ENCODE measurements at places on chromosomes 6 and 20. TPM values are rescaled to one million over a fixed set of nuclear protein-coding genes. Genes with fewer than 3 reads are reported as not detected.

- DNase-seq, result peak; percentile 17
Measured at GRCh38 chr6:16286151-16286522, 47.8 kb downstream of the GMPR start.

DNA sequence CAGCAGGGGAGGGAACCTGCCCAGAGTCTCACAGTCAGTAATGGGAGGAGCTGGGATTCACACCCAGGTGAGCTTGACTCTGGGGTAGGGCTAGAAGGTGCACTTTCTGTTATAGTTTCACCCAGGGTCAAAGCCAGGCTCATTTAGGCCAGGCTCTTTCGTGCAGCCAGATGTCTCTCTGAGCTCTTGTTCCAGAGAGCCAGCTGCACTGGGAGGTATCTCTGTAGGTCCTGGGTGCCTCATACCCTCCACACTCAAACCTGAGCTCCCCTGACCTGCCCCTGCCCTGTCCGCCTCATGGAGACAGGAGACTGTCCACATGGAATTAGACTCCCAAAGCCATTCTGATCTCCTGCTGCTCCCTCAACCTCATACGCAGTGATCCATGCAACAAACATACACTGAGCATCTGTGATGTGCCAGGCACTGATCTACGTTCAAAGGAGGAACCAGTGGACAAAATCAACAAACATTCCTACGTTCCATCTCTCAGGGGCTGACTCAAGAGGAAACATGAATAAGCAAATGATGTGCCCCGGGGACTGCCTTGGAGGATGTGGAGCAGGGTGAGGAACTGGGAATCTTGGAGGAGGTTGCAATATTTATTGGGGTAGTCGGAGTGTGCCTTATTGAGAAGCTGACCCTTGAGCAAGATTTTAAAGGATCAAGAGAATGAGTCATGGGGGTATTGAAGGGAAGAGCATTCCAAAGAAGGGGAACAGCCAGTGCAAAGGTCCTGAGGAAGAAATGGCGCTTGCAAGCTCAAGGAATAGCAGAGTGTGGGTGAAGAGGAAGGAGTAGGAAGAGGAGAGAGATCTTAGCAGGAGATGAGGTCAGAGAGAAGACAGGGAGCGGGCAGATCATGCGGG lies 71.3 kb upstream of the TOX2 start:
- DNase-seq, result no peak

- DNase-seq, result no peak
Measured at GRCh38 chr6:24445704-24446103, 43.0 kb downstream of the MRS2 start.

DNA sequence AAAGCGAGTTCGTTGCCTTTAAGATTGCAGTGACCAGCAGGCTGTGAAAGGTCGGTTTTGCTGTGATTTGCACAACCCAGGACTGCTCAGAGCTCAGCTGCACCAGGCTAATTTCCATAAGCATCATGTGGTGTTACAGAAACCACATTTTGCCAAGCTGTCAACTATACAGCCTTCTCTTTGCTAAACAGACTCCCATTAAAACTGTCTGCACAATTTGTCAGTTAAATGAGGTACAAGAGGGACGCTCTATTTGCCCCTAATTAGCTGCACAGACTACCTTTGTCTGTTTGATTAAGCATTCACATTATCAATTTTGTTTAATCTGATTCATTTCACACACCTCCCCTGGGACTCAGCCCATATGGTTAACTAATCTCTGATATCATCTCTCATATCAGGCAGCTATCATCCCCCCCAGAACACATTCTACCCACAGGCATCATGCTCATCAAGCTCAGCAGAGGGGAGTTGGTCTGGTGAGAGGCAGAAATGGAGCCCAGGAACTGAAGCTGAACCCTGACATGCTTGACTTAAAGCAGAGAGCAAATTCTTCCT lies 62.1 kb downstream of the OLIG3 start:
- no peak for DNase-seq

- DNase-seq, result no peak
Measured at GRCh38 chr20:1264727-1265126, 1.4 kb upstream of the SNPH start.

DNA sequence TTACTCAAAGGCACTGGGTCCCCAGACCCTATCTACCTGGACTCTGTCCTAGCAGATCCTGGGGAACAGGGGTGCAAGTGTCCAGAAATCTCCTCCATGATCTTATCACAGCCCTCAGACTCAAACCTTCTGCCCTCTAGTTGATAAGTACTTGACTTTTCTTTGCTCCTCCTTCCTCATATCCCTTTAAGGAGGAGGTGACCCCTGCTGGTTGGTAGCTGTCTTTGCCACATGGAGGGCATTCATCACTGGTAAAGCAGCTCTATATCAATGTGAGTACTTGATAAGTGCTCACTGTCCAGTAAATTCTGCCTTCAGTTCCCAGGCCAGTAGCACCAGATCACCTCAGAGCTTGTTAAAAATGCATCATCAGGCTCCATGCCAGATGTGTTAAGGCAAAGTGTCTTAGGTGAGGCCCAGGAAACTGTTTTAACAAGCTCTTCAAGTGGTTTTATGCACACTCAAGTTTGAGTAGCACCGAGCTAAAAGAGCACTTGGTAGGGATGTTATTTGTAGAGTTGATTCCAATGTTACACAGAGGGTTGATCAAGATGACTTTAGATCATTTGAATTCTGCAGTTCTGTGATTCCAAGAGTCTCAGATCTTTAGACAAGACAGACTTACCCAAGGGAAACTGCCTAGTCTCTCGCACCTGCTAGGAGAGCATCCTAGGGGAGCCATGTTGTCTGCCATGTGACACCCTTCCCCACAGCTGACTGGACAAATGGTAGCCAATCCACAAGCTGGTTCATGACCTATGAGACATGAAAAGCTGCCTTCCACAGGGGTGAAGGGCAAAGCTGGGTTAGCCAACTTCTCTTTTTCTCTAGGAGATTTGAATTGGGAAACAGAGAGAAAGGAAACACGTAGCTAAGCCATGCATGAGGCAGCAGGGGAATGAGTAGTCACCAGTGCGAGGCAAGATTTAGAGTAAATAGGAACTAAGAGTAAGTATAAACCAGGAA lies 18.6 kb downstream of the TREML2 start:
- DNase-seq, result peak; percentile 52

GRCh38 chr6:148389086-148389485 lies 46.4 kb downstream of the SASH1 start:
- no peak for DNase-seq

- no peak for DNase-seq
Measured at GRCh38 chr6:81491454-81492101, 260.9 kb downstream of the TENT5A start.

- DNase-seq, result no peak
Measured at GRCh38 chr6:41426438-41426851, 91.0 kb downstream of the NCR2 start.

- DNase-seq, result no peak
Measured at GRCh38 chr6:157887892-157888291, 64.8 kb downstream of the SNX9 start.

- DNase-seq, result no peak
Measured at GRCh38 chr6:158783851-158784250, 35.3 kb downstream of the EZR start.

GRCh38 chr6:37241131-37241530 lies 16.4 kb upstream of the TBC1D22B start:
- DNase-seq, result no peak

DNA sequence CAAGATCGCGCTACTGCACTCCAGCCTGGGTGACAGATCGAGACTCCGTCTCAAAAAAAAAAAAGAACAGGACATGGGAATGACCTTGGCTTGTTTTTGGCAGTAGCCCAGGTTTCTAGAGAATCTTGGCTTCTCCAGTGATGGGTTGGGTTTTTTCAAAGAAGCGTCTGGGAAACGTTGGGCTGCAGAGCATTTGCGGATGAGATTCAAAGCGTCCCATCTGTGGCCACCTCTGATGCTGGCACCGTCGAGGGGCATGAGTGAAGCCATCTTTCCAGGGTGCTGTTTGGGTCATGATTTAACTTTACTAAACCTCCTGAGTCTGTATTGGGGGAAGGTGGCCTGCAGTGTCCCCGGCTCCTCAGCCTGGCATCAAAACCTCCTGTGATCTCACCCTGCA lies 43.2 kb upstream of the SRF start:
- DNase-seq, result no peak

- no peak for DNase-seq
Measured at GRCh38 chr6:122853259-122853995, 64.4 kb downstream of the SMPDL3A start.

GRCh38 chr6:5080574-5080973 lies 4.6 kb upstream of the PPP1R3G start:
- no peak for DNase-seq

DNA sequence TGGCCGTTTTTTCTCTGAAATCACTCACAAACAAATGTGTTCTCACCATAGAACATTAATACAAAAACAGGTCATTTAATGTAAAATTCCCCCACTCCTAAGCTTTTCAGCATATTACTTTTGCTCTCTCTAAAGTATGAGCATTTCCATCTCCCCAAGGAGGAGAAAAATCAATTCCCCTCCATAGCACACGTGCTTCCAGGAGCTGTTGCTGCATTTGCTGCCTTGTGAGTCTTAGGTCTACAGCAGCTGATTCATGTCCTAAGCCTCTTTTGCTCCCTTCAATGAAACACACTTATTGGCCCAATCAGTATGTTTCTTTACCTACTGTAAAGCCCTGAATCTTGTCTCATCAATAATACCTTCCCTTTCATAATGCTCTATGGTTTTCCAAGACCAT lies 6.4 kb upstream of the COL9A1 start:
- no peak for DNase-seq

DNA sequence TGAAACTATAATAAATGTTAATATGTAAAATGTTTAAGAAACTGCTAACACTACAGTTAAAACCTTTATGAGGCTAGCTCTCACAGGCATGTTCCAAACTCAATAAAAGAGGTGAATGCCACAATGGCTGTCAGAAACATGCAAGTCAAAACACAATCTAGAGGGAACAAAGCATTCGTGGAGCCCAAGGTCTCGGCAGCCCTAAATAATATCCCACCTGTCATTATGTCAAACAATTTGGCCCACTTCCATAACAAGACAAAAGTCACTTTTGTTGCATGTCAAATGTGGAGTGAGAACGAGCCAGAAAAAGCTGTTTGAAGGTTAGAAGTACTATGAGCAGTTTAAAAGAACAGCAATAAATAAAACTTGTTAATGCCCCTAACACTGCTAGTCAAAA lies 181.9 kb downstream of the GMDS start:
- no peak for DNase-seq

DNA sequence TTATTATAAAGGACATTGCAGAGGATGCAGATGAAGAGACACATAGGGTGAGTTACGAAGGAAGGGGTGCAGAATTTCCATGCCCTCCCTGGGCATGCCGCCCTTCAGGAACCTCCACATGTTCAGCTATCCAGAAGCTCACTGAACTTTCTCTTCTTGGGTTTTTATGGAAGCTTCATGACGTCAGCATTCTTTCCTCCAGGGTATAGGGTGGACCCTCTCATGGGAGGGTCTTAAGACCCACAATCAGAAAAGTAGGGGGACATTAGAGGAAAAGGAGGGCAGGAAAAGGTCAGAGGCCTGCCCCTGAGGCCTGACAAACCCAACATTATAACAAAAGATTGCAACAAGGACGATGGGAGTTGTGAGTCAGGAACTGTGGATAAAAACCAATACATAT lies 14.6 kb upstream of the DCBLD1 start:
- no peak for DNase-seq

DNA sequence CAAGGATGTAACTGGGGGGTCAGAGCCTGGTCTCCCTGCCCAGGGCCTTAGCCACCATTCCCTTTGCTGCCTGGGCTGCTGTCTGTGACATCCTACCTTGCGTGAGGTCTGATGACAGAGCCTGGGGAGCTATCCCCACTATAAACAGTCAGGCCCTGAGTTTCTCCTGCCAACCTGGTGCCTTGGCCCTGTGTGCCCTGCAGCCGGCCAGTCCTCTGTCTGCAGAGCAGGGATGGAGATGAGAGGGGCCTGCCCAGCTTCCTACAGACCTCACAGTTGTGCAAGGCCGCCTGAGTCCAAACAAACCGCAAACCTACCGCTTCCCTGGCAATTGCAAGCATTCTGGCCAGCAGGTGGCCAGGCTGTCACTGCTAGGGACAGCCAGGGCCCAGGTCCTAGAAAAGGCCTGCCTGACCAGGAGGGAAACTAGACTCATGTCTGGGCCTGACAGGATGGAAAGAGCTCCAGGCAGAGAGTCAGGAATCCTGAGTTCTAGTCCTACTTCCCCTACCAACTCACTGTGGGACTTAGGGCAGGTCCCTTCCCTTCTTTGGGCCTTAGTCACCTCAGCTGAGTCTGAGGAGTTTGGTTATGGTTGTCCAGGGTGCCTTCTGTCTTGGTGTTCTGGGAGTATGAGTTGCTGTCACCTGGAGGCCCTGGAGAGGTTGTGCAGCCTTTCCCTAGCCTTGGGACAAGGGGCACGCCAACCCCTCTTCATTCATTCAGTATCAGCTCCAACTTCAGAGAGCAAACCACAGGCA lies 86.2 kb downstream of the VEGFA start:
- no peak for DNase-seq

GRCh38 chr20:62704341-62704948 lies 4.2 kb upstream of the NTSR1 start:
- DNase-seq, result no peak

GRCh38 chr20:57560554-57561355 lies at the start of gene PCK1:
PCK1 (plus strand) TSS chr20:57561110; CDS start chr20:57561412, 302 bp downstream.
- no peak for DNase-seq

- no peak for DNase-seq
Measured at GRCh38 chr6:82551831-82552230, 188.2 kb downstream of the TPBG start.

- DNase-seq, result no peak
Measured at GRCh38 chr6:163313566-163313965, 101.0 kb upstream of the QKI start.

- no peak for DNase-seq
Measured at GRCh38 chr6:151038616-151039015, 173.1 kb downstream of the MTHFD1L start.

DNA sequence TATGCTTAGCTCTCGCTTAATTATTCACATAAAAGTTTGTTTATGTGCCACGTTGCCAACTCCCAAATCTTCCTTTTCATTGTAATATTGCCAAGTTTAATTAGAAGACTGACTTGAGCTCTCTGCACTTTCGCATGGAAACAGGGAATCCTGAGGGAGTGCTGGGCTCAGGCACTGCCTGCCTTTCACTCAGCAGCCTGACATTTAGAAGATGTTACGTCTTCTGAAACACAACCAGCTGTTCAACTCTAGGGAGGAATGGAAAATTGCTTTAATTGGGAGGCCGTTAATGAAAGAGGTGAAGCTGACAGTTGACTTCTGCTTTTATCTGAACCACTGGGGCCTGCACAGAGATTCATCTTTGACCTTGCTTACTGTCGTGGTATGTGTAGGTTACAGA lies 77.4 kb upstream of the MTHFD1L start:
- no peak for DNase-seq

DNA sequence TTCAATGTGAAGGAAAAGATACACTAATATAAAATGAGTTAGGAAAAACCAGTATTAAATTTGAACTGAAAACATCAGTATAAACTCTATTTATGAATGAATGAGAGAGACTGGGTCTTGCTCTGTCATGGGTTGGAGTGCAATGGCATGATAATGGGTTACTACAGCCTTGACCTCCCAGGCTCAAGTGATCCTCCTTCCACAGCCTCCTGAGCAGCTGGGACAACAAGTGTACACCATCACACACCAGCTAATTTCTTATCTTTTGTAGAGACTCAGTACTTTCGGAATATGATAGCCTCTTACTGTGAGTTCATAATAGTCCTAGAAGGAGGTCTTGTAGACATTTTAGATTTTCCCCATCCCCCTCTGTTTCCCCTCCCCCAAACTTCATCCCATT lies 21.4 kb downstream of the KCTD20 start:
- no peak for DNase-seq

The RIMS4 gene
- total RNA-seq, result not detected

The IL17A gene
- total RNA-seq, result 0.63 TPM

The SMOC2 gene
- total RNA-seq, result not detected

The ACTL10 gene
- 3.8 TPM for total RNA-seq

The KHDRBS2 gene
- total RNA-seq, result not detected

The DZANK1 gene
- total RNA-seq, result 2.8 TPM

The ZBTB12 gene
- total RNA-seq, result 4.3 TPM

The TGM3 gene
- total RNA-seq, result not detected

Data from CD8-positive, alpha-beta memory T cell (primary cell).